Karpas-422 (cell line): ENCODE measurements at places on chromosomes 6 and 20.

- DNase-seq = no peak
Observed at GRCh38 chr6:16334671-16335070, 96.3 kb downstream of the GMPR start.

- no peak for DNase-seq
Observed at GRCh38 chr20:39651645-39652325, 689.6 kb downstream of the DHX35 start.

GRCh38 chr20:6769903-6770785, 2.7 kb downstream of the BMP2 start:
- no peak for DNase-seq

DNA sequence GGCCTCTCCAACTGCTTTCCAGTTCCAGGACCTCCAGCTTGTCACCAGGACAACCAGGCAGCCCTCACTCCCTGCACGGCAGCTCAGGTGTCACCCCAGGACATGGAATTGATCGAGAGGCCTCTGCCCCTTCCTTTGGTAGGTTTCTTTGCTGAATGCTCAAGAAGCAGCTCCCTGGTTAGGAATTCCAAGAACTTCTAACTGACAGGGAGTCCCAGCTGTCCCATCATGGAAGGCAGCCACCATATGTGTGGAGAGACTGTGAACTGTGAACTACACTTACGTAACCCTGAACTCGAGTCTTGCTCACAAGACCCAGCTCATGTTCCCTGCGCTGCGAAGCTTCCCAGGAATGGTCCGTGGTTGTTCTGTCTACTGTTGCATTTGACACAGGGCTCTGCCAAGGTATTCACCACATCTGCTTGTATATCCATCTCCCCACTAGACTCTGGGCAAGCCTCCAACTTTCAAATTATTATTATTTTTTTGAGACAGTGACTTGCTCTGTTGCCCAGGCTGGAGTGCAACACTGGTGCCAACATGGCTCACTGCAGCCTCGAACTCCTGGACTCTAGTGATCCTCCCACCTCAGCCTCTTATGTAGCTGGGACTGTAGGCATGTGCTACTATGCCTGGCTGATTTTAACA, 35.7 kb downstream of the MGME1 start:
- peak; percentile 11 for DNase-seq

GRCh38 chr20:17898548-17898994, 70.0 kb downstream of the SNX5 start:
- peak; percentile 80 for DNase-seq

DNA sequence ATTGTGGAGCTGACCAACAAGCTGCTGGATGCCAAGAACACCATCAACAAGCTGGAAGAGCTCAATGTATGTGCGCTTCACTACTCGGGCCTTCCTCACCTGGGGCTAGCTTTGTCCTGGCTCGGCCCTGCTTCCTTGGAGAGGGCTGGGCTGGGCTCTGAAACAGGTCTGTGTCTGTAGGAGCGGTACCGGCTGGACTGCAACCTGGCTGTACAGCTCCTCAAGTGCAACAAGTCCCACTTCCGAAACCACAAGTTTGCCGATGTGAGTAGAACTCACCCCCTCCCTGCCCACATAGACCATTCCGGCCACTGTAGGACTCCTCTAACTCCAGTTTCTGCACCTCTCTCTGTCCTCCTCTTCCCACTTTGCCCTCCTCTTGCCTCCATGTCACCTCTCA, 6.7 kb downstream of the LRRC73 start:
- no peak for DNase-seq

GRCh38 chr6:111581957-111582356, 23.7 kb downstream of the TRAF3IP2 start:
- DNase-seq = no peak

GRCh38 chr6:159117046-159117445, 52.2 kb upstream of the FNDC1 start:
- no peak for DNase-seq

DNA sequence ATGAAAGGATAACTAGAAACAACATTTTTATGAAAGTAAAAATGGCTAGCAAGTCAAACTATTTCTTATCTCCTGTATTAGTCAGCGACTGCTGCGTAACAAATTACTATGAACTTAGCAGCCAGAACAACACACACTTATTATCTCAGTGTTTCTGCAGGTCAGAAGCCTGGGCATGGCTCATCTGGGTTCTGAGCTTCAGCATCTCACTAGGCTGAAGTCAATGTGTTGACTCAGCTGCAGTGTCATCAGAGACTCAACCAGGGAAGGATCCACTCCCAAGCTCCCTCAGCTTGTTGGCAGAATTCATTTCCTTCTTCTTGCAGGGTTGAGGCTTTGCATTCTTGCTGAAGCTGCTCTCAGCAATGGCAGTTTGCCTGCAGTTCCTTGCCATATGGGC, 33.2 kb upstream of the IGF2R start:
- DNase-seq = no peak

DNA sequence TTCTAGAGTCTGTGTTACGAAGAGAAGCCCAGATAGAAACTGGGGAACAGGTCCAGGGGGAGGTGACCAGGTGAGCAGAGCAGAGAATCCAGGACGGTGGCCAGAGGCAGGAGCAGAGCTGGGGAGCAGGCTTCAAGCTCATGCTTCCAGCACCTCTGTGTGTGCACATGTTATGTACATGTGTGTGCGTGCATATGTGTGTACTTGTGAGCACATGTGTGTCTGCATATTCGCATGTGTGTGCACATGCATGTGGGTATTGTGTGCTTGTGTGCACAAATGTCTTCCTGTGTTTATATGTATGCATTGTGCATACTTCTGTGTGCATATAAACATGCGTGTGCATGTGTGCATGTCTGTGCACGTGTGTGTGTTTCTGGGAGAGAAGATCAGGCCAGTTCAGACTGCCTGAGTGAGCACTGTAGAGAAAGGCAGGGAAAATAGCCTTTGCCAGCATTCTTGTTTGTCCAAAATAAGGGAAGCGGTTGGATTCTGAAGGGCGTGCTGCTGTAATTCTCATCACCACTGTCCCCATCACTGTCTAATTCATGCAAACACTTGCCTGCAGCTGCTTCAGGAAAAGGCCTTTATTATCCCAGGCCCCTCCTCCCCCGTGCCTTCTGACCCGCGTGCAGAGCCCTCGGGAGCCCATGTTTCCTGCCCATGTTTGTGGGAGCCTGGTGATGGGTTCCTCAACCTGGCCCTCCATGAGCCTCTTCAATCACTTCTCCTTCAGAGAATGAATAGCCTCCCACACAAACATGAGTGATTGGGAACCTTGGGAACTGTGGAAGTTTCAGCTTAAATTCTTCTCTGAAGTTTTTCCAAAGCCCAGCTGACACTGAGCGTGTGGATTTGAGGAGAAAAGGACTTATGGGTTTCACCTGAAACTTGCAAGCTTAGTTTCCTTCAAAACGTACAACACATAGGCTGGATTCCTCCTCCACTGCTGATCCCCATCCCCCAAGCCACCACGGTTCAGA, 161.7 kb upstream of the AFDN start:
- DNase-seq = no peak

- DNase-seq = no peak
Observed at GRCh38 chr6:106462923-106463557, 102.5 kb downstream of the CRYBG1 start.

- DNase-seq = no peak
Observed at GRCh38 chr6:161186173-161186769, 87.6 kb downstream of the AGPAT4 start.

DNA sequence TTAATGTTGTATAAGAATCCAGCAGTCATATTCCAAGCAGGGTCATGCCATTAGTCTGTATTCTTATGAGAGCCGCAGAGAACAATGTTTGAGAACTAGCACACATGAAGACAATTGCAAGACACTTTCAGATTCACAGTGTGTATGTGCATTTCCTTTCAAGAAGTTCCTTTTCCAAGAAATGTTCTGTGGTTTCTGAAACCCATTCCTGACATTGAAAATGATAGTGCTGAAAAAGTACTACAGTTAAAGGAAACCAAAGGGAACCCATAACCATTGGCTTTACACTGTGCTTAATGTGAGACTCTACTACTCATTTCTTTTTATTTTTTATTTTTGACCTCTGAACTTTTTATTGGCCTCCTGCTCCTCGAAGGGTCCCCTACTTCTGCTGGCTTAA, 4.2 kb upstream of the CALHM6 start:
- DNase-seq = no peak

- DNase-seq = no peak
Observed at GRCh38 chr6:133612459-133612858, 276.5 kb upstream of the TCF21 start.

GRCh38 chr6:32890831-32891230, 36.8 kb downstream of the PSMB9 start:
- DNase-seq = no peak

- no peak for DNase-seq
Observed at GRCh38 chr20:36775826-36776225, 2.3 kb upstream of the DSN1 start.

DNA sequence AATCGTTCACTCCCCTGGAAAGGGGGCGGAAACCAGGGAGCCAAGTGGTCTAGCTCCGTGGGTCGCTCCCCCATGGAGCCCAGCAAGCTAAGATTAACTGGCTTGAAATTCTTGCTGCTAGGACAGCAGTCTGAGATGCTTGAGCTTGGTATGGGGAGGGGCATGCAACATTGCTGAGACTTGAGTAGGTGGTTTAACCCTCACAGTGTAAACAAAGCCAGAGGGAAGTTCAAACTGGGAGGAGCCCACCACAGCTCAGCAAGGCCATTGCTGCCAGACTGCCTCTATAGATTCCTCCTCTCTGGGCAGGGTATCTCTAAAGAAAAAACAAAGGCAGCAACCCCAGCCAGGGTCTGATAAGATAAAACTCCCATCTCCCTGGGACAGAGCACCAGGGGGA, 43.2 kb downstream of the COL21A1 start:
- no peak for DNase-seq

DNA sequence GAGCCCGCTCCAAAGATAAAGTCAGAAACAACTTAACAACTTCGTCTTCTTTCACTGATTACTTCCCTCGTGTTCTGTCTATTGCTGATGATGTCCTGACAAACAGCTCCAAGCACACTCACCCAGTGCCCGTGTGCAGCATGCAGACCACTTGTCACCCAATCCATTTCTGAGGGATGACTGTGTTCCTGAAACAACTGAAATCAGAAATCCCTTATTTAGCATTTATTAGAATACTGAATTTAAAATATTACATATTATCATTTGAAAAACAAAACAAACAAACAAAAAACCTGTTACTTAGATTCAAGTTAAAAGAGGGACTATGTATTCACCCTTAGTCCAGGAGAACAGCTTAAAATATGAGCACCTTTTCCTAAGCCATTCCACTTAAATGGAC, 223.7 kb upstream of the QKI start:
- no peak for DNase-seq

DNA sequence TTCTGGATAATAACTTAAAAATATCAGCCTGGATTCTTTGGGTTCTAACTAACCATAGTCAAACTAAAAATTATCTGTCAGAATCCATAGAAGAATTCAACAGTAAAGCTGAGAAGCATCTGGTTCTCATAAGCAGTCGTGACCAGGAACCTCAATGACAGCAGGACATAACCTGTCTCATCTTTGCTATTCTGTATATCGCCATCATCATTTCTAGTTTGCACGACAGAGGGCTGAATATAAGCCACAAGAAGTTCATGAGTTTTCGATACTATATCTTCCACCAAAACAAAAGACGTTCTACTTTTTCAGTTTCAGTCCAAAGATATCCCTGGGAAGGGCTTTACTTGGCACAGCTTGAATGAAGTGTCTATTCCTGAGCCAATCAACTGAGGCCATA, 42.7 kb downstream of the RFPL4B start:
- DNase-seq = no peak

DNA sequence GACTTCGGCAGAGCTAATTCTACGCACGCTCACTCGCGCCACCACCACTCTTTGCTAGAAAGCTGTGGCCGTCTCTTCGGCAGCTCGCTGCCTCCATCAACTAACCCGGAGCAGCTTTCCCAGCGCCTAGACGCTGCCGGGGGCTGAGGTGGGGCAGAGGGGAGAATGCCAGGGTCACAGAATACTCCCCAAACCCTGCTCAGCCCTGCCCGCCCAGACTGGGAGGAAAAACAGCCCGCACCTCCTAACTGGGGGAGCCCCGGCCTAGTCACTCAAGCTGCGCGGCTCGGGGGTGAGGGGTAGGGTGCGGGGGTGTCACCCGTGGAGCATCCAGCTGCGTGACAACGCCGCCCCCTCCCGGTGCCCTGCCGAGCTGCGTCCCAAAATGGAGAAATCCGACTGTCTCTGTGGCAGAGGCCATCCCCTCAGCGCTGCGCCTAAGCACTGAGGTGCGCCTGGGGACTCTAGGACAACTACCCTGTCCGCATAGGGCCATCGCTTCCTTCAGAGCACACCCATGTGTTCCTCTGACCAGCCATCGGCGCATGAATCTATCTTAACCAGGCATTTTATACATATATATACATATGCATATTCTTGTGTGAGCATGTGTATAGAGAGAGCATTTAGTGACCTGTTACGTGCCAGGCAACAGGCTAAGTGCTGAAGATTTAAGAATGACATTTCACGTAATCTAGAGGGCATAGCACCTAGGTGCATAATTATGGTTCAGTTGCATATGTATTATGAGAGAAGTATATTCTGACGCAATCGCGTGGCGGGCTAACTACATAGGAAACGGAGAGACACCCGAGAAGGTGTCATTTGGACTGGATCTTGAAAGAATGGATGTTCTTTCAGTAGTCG, 1.5 kb upstream of the TENT5A start:
- DNase-seq = no peak

DNA sequence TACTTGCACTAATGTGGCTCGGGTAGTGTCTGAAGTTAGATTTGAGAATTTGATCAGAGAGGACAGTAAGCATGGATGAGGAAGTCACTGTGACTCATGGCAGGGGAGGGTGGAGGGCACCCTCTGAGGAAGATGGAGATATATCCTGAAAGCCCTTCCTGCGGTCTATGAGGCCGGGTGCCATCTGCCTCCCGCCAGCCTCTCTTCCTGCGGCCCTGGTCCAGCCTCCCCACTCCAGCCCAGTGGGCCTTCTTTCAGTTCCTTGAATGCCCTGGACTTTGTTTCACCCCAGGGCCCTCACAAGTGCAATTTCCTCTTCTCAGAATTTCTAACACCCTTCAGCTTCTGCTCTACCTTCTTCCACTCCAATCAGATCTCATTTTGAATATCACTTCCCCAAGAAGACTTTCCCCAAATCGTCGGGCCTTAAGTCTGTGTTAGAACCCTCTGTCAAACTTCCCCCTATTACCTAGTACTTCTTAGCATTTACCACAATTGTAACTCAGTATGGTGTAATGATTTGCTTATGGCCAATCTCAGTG, 20.2 kb upstream of the TNFAIP3 start:
- DNase-seq = no peak

- DNase-seq = no peak
Observed at GRCh38 chr6:21846541-21847451, 253.2 kb downstream of the SOX4 start.

- DNase-seq = no peak
Observed at GRCh38 chr6:4294636-4295035, 159.3 kb upstream of the ECI2 start.

- no peak for DNase-seq
Observed at GRCh38 chr6:437037-437392, 45.5 kb downstream of the IRF4 start.

DNA sequence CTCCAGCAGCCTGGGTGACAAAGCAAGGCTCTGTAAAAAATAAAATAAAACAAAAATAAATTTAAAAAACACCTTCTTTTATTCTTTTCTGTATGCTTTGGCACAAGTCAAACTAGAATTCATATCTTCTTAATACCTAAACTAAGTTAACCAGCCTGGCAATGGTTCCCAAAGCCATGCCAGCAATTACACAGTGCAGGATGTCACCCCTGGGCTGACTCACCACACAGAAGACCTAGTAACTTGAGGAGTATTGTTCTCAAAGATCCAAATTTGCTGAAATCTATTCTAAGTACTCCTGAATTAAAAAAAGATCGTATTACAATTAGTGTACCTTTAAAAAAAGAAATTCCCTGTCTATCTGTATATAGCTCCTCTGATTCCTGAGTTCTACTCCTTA, 162.7 kb upstream of the SGK1 start:
- no peak for DNase-seq
